Peyer's patch (tissue), 4 donors: ENCODE measurements at places on chromosomes 16 and 17. TPM values are rescaled to one million over a fixed set of nuclear protein-coding genes. Genes with fewer than 3 reads are reported as not detected.

DNA sequence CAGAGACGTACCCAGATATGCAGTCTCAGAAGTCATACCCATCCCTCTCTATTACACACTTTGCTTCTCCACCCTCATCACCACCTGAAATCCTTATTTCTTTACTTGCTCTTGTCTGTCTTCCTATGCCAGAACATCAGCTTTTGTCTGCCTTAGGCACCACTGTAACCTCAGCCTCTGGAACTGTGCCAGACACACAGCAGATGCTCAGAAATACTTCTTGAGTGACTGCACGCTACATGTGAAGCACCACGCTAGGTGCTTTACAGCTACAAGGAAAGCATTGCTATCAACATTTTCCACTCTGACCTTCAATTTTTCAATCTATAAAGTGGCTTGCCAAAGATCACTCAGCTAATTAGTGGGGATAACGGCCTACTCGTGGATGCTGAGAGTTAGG is 226.8 kb downstream of the CHD9NB start:
- no peak for DNase-seq

DNA sequence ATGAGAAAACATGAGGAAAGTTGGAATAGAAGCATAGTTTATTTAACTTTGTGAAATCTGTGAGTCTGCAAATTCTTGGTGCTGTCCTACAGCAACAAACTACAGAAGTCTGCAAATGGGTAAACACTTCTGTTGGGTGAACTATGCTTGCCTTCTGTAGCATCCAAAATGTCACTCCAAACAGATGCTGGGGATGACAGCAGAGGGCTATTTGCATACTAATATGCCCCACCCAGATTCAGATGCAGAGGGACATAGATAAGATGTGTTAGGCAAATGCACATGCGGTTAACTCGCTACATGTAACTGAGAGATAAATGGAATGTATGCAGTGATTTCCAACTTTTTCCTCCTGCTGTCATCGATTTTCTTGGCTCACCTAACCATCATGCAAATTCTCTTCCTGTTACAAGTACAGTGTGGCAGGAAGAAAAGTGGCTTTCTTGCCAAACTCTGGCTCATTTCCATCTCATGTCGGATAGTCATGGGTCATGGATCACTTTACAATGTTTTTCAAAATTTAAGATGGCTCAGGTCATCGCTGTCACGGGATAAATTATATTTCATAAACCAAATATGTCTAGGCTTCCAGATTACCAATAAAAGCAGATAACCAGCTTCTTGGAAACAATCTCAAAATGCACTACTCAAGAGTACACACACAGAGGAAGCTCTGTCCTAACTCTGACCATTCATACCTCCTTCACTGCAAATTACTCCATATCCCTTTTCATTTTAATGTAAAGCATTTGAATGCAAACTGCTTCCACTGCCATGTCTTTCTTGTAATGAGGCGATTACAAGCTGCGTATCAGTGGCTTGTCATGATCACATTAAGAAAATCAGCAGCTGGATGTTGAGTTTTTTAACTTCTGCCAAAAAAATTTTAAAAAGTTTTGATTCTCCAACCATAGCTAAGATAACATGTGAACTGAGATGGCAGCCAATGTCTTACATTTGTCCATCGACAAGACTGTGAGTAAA is 47.7 kb downstream of the ADAMTS18 start:
- no peak for DNase-seq

DNA sequence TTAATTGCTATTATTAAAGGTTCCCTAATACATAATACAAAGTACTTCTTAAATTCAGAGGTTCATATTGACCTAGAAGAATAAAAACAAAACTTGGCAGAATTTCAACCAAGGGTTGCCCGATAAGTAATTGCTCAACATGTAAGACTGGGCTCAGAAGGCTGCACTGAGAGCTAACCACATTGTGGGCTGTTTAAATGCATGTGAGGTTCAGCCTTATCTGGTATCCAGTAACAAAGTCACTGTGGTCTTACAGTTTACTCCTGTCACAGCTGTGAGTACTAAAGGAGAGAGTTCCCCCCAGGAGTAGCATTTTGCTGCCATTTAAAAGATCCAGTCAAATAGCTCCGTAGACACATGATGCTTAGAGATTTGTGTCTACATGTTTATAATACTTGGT is 1.6 kb upstream of the DHRS11 start:
- no peak for DNase-seq

DNA sequence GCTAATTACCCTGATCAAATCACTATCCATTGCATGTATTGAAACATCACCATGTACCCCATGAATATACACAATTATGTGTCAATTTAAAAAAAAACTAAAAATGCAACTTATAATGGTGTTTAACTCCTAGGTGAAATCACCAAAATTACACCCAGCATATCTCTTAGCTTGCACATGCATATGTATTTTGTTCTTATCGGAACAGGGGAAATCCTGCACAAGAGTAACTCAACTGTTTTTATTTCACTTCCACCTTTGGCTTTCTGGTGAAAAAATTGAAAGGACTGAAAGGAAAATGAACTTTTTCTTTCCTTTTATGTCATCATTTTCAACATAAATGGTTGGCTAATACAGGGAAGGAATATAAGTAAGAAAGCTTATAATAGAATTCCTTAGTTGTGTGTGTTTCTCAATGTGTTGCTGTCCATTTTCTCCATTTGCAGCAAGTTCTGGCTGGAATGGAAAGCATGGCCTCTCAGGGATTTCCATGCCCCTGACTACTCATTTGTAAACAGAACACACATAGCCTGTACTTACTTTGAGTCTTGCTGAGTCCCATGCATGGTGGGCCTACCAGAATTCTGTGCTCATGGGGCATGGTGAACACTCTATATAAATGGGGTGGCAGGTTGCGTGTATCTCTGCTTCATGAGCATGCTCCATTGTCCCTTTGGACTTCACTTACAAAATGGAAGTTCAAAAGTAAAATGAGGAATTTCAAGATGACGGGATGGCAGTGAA is 462.0 kb downstream of the HS3ST3B1 start:
- no peak for DNase-seq

DNA sequence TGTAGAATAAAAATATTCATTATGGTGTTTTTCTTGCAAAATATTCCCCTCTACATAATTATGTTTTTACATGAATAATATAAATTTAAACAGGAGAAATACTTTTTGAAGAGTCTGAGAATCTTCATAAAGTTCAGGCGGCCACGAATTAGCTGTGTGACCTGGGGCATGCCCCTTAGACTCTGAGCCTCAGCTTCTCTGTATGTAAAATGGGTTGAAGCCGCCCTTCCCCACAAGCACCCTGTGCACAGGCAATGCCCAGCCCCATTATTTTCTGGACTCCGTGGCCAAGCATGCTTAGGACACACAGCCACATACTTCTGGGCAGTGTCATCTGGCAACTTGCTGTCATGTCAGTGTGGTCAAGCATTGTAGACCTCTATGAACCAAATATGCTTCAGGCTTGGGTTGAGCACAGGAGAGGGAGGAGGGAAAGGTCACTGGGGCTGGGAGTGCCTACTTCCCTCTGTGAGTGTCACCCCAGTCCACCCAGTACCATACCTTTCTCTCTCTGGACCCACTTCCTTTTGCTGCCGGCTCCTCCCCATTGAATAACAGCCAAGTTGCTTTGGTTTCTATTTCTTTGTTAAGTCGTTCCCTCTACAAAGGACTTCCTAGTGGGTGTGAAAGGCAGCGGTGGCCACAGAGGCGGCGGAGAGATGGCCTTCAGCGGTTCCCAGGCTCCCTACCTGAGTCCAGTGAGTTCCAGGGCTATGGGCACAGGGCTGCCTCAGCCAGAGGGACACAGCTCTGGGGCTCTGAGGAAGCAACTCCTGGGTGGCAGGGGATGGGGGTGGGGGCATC is at the start of gene LGALS9:
Gene LGALS9, plus strand, starts transcription at position 582 of the 804 bp plus-strand sequence. Its CDS starts 78 bp downstream, at position 660.
- peak; percentile 57 for DNase-seq

The GNAO1 gene
- 7.0 TPM for total RNA-seq

- no peak for DNase-seq
Observed at GRCh38 chr17:80855948-80856862, 135.4 kb upstream of the CHMP6 start.

DNA sequence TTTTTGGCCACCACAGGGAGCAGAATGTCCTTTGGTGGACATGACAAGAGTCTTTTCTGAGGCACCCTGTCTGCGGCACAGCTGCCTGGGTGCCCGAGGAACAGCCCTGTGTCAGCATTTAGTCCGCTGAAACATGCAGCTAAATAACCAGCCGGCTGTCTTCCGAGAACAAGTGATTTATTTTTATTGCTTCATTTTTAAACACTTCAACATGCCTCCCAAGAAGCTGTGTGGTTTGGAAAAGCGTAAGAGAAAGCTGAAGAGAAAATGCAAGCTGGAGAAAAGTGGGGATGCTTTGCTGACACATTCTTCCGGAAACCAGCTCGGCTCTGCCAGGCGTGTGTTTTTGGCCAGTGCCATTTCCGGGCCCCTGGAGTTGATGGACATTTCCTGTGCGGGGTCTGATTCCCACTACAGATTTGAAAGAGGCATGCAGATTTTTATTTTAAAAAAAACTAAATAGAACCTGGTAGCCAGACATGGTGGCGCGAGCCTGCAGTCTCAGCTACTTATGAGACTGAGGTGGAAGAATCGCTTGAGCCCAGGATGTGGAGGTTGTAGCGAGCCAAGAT is 94.7 kb downstream of the SEC14L1 start:
- DNase-seq, result no peak

The ARHGAP44 gene
- 11.2 TPM for total RNA-seq

- no peak for DNase-seq
Observed at GRCh38 chr16:57728336-57729181, 7.0 kb upstream of the KATNB1 start.

- no peak for DNase-seq
Observed at GRCh38 chr16:53680756-53681155, 22.9 kb downstream of the RPGRIP1L start.

The DHRS7C gene
- not detected for total RNA-seq

DNA sequence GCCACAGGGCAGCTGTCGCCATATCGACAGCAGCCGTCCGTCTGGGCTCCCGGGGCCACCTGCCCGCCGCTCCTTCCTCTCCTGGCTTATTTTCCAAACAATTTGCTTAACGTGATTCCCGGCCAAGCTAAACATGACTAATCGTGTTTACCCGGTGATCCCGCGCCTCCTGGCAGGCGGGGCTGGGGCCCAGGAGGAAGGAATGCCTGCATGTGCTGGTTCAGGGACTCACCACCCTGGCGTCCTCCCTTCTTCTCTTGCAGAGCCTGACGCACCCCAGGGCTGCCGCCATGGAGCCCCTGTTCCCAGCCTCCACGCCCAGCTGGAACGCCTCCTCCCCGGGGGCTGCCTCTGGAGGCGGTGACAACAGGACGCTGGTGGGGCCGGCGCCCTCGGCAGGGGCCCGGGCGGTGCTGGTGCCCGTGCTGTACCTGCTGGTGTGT is 6.1 kb downstream of the SSTR5 start:
- peak; percentile 76 for DNase-seq

GRCh38 chr17:7530023-7530900 is 18.6 kb upstream of the TNFSF12 start:
- no peak for DNase-seq

DNA sequence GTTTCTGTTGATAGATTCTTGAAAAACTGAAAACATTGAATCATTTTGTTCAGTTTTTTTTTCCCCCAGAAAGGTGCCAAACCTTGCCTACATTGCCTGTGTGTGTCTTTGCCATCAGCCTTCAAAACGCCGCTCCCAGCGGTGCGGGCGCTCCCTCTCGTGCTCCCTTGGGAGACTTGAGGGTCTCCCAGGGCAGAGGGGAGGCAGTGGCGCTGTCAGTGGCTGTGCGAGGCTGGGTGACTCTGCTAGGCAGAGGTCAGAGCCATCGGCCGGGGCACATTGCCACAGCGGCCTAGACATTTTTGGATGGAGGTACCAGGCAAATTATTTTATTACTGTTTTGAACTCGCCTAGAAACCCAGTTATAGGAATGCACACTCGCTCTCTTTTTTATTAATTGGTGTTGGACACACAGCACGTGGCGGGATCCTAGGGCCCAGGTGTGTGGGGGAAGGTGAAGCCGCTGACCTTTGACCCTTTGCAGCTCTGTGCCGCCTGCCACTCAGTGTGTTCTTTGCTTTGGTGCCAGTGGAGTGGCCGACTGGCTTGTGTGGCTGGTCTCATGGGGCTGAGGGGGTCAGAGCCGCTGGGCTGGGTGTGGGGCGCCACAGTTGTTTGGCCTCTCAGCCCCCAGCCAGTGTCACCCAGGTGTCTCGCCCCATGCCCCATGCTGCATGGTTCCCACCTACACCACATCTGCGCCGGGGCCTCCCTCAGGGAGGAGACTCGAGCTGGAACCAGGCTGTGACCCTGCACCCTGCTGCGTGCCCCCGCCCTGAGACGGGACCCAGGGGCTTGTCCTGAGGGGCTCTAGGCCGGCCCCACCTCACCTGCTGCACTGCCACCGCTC is 115.7 kb downstream of the BANP start:
- DNase-seq, result peak; percentile 48

- no peak for DNase-seq
Observed at GRCh38 chr16:85706449-85707034, 17.8 kb upstream of the GINS2 start.

The PRSS27 gene
- total RNA-seq, result 1.2 TPM

- DNase-seq, result no peak
Observed at GRCh38 chr17:39650121-39650579, 13.2 kb downstream of the STARD3 start.

DNA sequence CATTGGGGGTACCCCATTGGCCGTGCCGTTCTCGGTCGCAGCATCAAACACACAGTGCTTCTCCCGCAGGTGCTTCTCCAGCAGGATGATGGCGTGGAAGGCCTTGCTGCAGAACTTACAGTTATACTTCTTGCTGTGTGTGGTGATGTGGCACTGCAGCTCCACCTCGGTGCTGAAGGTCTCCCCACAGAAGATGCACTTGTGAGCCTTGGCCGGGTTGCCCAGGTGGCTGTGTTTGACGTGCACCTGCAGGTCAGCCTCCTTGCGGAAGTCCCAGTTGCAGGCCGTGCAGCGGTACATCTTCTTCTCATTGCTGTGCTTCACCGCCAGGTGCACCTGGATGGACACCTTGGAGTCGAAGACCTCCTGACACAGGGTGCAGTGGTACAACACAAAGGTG is 219.3 kb downstream of the ZNF423 start:
- DNase-seq, result no peak

DNA sequence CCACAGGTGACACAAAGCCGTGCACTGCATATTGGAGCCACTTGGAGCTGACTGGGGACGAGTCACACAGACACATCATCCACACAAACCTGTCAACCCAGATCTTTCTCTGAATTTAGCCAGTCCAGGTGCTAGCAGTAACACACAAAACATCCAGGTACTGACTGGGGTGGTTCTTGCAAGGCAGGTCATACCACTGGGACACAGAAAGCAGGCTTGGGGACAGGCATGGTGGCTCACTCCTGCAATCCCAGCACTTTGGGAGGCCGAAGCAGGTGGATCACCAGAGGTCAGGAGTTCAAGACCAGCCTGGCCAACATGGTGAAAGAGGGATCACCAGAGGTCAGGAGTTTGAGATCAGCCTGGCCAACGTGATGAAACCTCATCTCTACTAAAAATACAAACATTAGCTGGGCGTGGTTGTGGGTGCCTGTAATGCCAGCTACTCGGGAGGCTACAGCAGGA is 14.9 kb downstream of the ENPP7 start:
- no peak for DNase-seq

- DNase-seq, result no peak
Observed at GRCh38 chr16:19636436-19637267, 81.1 kb downstream of the VPS35L start.

- DNase-seq, result no peak
Observed at GRCh38 chr16:89915303-89916232, 3.1 kb upstream of the MC1R start.

The GDPD1 gene
- total RNA-seq, result 14.5 TPM

- DNase-seq, result no peak
Observed at GRCh38 chr17:17790637-17791464, 45.9 kb downstream of the SREBF1 start.

- no peak for DNase-seq
Observed at GRCh38 chr16:11497851-11498289, 88.8 kb downstream of the LITAF start.

The TBC1D26 gene
- not detected for total RNA-seq

The GNG13 gene
- not detected for total RNA-seq
